ENCODE measurements at places on chromosomes 16 and 17.

DNA sequence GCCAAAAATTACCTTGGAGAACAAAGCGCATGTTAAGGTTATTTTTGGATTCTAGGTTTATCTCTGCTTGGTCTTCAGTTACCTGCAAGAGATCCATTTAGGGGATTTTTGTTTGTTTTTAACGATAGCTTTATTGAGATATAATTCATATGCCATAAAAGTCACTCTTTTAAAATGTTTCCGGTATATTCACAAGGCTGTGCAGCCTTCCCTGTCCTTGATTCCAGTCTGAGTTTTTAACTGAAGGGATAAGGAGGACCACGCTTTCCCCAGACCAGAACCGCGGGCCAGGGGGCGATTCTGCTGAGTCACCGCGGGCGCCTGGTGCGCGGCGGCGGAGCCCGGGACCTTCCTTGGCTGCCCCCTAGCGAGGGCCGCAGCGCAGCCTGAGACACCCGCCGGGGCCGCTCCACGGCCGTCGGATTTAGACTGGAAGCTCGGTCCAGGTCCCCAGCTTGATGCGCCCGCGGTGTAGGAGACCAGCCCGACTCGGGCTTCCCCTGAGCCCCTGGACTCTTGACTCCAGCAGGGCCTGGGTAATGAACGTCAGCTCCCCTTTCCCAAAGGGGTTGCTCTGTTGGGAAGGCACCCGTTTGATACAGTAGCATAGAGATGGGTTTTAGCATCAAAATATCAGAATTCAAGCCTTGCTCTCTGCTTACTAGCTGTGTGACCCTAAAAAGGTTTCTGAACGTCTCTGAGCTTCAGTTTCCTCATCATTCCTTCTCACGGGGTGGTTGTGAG is 50.0 kb upstream of the STH start:
- DNase-seq, result peak; percentile 73

DNA sequence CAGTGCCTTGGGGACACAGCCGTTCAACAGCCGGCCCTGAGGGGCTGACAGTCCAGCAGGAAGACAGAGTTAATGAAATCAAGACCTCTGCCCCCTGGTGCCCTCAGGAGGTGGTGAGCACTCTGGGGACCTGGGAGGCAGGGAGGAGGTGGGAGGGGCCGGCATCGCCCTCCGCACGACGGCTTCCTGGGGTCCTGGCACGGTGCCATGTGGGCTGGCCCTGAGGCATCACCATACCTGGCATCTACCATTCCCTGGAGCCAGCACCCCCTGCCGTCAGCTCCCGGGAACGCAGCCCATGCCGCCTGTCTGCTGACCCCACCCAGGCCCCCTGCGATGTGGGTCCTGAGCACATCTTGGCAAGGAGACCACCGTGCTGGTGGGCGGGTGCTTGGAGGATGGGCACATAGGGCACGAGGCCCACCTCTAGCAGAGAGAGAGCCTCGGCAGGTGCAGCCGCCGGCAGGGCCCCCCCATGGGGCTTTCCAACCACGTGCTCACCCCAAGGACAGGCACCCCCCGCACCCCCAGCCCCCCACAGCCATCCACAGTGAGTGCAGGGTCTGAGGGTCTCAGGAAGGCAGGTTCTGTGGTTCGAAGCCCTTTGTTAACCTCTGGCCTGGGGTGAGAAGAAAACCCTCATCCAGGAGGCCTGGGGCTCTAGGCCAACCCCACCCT is 52.5 kb downstream of the ZFPM1 start:
- DNase-seq, result no peak

- no peak for DNase-seq
Measured at GRCh38 chr17:697682-698081, 17.0 kb downstream of the VPS53 start.

DNA sequence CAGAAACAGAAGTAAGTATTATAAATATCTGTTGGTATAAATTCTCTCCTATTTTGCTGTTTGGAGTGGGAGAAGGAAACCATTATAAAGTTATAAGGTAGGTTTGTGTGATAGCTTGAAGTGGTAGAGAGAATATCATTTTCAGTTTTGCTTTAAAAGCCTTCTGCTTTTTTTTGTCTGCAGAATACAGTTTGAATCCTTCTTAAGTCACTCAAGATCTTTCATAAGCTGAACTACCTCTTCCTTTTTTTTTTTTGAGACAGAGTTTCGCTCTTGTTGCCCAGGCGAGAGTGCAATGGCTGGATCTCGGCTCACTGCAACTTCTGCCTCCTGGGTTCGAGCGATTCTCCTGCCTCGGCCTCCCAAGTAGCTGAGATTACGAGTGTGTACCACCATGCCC is 9.0 kb downstream of the ATAD5 start:
- no peak for DNase-seq

GRCh38 chr16:68287276-68288251 is 23.2 kb downstream of the SLC7A6OS start:
- no peak for DNase-seq

- no peak for DNase-seq
Measured at GRCh38 chr16:25013049-25013448, 2.1 kb downstream of the ARHGAP17 start.

DNA sequence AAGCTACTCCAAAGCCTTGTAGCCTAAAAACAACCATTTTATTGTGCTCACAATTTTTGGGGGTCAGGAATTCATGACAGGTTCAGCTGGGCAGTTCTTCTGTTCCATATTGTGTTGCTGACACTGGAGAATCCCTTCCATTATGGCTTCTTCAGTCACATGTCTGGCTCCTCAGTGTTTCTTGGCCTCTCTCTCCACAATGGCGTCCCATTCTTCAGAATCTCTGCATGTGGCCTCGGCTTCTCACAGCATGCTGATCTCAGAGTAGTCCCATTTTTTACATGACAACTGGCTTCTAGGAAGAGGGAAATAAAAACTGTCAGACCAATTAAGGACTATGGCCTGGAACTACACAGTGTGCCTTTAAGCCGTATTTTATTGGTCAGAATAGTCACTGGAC is 49.7 kb downstream of the NF1 start:
- DNase-seq, result no peak

GRCh38 chr16:12286964-12287363 is 310.4 kb downstream of the SNX29 start:
- DNase-seq, result no peak

DNA sequence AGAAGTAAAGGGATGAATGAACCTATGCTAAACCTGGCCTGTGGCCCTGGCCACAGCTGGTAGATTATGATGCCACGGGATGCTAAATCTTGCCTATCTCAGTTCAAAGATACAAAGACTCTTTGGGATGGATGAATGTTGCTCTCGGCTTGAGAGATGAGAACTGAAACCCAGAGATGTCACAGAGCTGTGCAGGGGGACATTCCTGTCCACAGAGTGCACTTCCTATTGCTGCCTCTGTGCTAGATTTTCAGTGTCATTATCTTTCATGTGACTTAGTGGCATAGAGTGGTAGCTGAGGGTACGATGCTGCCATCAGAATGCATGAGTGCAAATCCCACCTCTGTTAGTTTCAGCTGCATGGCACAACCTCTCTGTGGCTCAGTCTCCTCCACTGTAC is 2.3 kb upstream of the MT1M start:
- no peak for DNase-seq

- DNase-seq, result peak; percentile 81
Measured at GRCh38 chr16:3075523-3075915, 10.1 kb downstream of the IL32 start.

GRCh38 chr17:78534492-78535272 is 42.5 kb downstream of the DNAH17 start:
- no peak for DNase-seq

DNA sequence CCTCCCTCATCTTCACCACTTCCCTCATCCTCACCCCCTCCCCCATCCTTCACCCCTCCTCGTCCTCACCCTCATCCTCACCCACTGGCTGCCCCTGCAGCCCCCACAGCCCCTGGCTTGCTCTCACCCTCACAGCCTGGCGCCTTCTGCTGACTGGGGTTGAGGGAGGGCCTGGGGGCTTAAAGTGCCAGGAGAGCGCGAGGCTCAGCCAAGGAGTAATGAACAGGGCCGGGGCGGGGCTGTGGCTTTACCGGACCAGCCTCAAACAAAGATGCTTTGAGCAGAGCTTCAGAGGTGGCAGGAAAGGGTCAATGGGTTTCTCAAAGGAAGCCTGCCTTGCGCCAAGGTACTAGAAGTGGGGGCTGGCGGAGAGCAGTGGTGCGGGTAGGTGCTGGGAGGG is at the start of gene PRSS33:
PRSS33 (minus strand) TSS at position 155 of the 400 bp plus-strand sequence. CDS start 1,013 bp downstream, outside the sequence.
- DNase-seq, result peak; percentile 17

- DNase-seq, result no peak
Measured at GRCh38 chr16:20744922-20745440, 3.4 kb upstream of the THUMPD1 start.

DNA sequence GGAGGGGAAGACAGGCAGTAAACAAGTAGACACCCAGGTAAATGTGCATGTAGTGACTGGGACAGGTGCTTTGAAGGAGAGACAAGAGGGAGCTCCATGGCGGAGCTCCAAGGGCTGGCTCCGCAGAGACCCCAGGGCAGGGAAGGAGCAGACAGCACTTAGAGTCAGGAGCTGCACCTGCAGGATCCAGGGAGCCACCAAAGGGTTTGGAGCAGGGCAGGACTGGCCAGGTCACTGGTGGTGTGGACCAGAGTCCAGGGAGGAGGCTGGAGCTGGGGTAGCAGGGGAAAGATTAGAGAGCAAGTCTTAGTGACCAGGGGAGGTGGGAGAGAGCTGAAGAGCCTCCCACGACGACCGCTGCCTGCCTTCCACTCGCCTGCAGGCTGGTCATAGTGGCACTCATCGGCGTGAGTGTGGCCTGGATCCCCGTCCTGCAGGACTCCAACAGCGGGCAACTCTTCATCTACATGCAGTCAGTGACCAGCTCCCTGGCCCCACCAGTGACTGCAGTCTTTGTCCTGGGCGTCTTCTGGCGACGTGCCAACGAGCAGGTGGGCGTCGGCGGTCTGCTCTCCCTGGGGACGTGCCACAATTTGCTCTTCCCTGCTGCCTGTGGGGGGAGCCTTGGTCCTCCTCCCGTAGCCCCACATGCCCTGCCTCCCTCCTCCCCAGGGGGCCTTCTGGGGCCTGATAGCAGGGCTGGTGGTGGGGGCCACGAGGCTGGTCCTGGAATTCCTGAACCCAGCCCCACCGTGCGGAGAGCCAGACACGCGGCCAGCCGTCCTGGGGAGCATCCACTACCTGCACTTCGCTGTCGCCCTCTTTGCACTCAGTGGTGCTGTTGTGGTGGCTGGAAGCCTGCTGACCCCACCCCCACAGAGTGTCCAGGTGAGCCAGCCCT is 14.7 kb upstream of the FAM83G start:
- no peak for DNase-seq

GRCh38 chr17:80773243-80773991 is 218.2 kb upstream of the CHMP6 start:
- DNase-seq, result no peak

GRCh38 chr17:36947922-36948716 is 635 bp upstream of the AATF start:
- no peak for DNase-seq

DNA sequence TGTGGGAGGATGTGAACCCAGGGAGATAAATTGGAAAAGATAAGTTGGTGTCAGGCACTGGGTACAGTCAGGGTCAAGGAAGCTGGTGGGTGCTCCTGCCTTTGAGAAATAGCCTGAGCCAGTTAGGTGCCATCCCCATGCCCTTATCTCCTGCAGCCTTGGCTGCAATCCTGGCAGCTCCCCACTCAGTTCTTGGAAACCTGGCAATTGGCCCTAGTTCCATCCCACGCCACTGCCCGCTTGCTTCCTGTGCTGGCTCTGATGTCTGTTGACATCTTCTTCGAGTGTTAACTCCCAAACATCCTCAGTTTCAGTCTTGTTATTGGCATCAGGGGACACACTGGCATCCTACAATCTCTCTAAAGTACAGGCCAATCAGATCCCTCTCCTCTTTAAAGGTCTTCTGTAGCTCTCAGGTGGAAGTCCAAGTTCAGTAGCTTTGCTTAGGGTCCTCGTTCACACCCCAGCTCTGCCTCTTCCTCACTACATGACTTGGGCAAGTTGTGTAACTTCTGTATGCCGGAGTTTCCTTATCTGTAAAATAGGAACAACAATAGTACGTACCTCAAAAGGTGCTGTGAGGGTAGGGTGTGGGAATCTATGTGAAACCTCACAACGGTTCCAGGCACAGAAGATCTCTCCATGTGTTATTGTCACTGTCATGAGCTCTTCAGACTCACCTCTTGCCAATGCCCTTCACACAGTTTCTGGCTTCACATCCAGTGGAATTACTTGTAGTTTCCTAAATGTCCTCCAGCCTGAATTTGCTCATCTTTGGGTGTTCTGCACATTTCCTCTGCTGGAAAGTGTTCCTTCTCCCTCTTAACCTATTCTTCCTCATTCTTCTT is 13.5 kb upstream of the PRKAR1A start:
- DNase-seq, result no peak

DNA sequence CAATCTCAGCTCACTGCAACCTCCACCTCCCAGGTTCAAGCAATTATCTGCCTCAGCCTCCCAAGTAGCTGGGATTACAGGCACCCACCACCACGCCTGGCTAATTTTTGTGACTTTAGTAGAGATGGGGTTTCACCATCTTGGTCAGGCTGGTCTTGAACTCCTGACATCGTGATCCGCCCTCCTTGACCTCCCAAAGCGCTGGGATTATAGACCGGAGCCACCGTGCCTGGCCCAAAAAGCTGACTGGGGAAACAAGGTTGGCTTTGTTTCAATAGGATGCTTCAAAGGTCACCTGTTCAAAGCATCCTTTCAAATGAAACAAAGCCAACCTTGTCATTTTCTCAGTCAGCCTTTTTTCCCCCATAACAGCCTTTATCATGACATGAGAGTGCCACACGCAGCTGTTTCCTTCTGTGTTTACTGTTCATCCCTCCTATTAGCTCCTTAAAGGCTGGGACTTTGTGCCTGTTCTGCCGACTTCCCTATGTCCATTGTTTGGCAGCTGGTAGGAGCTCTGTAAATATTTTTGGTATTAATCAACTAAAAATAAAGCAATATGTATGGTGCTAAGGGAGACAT is 51.1 kb downstream of the ADAMTS18 start:
- DNase-seq, result no peak

- no peak for DNase-seq
Measured at GRCh38 chr16:59975953-59976352, 1241.8 kb upstream of the GOT2 start.

DNA sequence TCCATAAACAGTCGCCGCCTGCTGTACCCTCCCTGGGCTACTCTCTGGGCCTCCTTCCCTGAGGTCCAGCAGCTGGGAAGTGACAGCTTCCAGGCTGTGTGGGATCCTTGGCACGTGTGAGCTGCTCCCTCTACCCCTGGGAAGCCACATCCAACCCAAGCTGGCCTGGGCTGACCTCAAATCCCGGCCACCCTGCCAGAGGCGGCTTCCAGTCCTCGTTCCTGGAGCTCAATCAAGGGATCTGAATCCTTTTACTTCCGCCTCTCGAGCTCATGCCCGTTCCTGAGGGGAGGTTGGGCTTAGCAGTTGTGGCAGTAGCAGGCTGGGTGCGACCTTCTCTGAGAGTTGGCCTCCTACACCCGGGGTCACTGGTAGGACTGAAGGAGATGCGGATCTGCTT is 82.5 kb downstream of the NETO2 start:
- DNase-seq, result no peak

GRCh38 chr16:4519274-4520058 is 19.1 kb downstream of the CDIP1 start:
- no peak for DNase-seq

GRCh38 chr17:20225162-20226115 is 216.3 kb downstream of the SPECC1 start:
- no peak for DNase-seq
